Nasal cavity respiratory epithelium epithelial cell of viscerocranial mucosa (primary cell): ENCODE measurements at places on chromosomes 12 and 14. TPM values are rescaled to one million over a fixed set of nuclear protein-coding genes. Genes with fewer than 3 reads are reported as not detected.

Gene RFC5
- total RNA-seq, result 7.0 and 7.9 TPM in 2 replicates

Gene RILPL2
- 3.9 and 4.1 TPM in 2 replicates for total RNA-seq

Gene GLT1D1
- not detected in 2 replicates for total RNA-seq

Gene TAS2R50
- total RNA-seq, result 0.34 and 5.9 TPM in 2 replicates

Gene TMEM229B
- total RNA-seq, result 0.68 and 4.8 TPM in 2 replicates

Gene CLEC14A
- not detected in 2 replicates for total RNA-seq

Gene MARCHF9
- total RNA-seq, result 6.5 and 9.7 TPM in 2 replicates

Gene LALBA
- not detected in 2 replicates for total RNA-seq

Gene MIP
- not detected in 2 replicates for total RNA-seq

Gene MYF5
- total RNA-seq, result not detected in 2 replicates

Gene CLEC1B
- total RNA-seq, result not detected in 2 replicates

Gene OTUB2
- total RNA-seq, result 2.7 and 4.2 TPM in 2 replicates

Gene CLEC2D
- 1.4 and 4.8 TPM in 2 replicates for total RNA-seq

Gene GLT8D2
- 1.6 and 2.1 TPM in 2 replicates for total RNA-seq

Gene NFE2
- total RNA-seq, result not detected in 2 replicates

Gene ADAM21
- total RNA-seq, result under 0.01 and 0.14 TPM in 2 replicates

Gene ATP23
- total RNA-seq, result 4.2 and 6.5 TPM in 2 replicates

Gene LRR1
- 8.6 and 10.6 TPM in 2 replicates for total RNA-seq

Gene DIO2
- 0.07 and 0.68 TPM in 2 replicates for total RNA-seq

Gene VWF
- total RNA-seq, result 0.34 and 1.00 TPM in 2 replicates

Gene KRT74
- 0.36 TPM in 1 of 2 replicates, not detected in the other for total RNA-seq

Gene KIF21A
- total RNA-seq, result 37.6 and 57.9 TPM in 2 replicates

Gene PWP1
- 53.0 and 110 TPM in 2 replicates for total RNA-seq

Gene SLCO1B3
- total RNA-seq, result 0.07 and 1.0 TPM in 2 replicates

Gene TRHDE
- under 0.01 and 0.21 TPM in 2 replicates for total RNA-seq

Gene LMO3
- total RNA-seq, result 0.07 and 0.34 TPM in 2 replicates

Gene FOXN4
- total RNA-seq, result not detected in 2 replicates

Gene TDRD9
- under 0.01 and 0.14 TPM in 2 replicates for total RNA-seq

Gene SIX1
- 6.2 and 11.2 TPM in 2 replicates for total RNA-seq

Gene CFAP73
- total RNA-seq, result not detected in 2 replicates

Gene BBS10
- total RNA-seq, result 8.5 and 14.2 TPM in 2 replicates

Gene BDKRB1
- total RNA-seq, result 0.71 and 2.1 TPM in 2 replicates

Gene ALDH6A1
- 16.9 and 29.4 TPM in 2 replicates for total RNA-seq
